ENCODE measurements at places on chromosomes 2 and 18. TPM values are rescaled to one million over a fixed set of nuclear protein-coding genes. Genes with fewer than 3 reads are reported as not detected.

The EFEMP1 gene
- total RNA-seq, result 4.1 TPM

The ACKR3 gene
- total RNA-seq, result 24.5 TPM

DNA sequence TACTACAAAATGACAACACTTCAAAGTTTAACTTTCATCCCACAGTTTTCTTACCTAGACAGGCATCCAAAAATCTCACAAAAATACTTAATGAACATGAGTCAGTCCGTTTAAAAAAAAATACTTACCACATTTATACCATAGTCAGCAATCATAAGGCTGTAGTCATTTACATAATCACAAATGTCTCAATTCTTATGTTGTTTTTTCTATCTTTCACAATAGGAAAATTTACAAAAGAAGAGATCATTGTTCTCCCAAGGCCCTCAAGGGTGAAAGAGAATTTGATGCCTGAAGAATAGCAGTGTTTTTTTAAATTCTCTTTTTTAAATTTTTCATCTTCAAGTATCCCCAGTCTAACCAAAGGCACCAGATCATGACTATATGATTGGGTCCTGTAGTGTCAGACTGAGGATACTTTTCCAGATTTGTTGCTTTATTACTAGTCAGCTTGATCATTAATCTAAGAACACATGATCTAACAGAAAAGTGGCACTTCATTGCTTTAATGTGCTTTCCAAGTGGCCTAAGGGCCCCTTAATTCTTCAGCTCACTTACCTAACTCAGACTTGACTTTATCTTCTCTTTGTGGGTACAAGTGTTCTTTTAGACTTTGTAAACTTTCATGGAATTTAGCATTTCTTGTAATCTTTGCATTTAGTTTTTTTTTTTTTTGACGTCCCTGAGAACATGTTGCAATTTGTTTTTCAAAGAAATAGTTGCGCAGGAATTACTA is 4.7 kb downstream of the SCYGR5 start:
- no peak overlapping the region for H3K4me3 ChIP-seq
- no peaks in the 10 kb centered on the region for H3K36me3 ChIP-seq
- no peaks in the 10 kb centered on the region for H3K27me3 ChIP-seq
- H3K27ac ChIP-seq, result no peak overlapping the region
- no peaks in the 10 kb centered on the region for H3K4me1 ChIP-seq
- no peak for DNase-seq

DNA sequence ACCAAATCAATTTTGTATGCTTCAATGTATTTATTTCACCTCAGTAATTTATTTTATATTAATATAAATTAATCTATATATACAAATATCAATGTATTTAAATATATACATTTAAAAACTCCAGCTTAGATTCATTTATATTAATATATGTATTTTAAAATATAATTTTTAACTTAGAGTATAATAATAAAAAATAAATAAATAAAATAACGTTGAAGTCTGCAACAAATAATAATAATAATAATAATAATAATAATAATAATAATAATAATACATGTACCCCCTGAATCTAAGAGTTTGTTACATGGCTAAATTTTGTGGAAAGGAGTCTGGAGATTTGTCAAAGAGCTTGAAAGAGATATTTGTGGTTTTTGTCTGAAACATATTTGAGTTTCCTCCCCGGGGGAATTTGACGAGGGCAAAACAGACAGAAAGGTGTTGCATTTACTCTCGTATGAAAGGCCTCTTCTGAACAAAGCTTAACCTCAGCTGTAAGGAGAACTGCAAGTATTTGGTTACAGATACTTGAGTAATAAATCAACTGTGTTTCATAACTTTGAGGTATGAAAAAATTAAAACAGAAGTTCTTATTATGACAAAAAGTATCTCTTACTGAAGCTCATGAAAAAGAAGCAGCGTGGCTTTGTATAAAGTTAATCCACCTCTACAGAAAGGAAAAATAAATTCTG is 93.4 kb downstream of the CDH19 start:
- H3K4me3 ChIP-seq, result no peak overlapping the region
- no peaks in the 10 kb centered on the region for H3K27me3 ChIP-seq
- no peak overlapping the region for H3K27ac ChIP-seq
- no peak for DNase-seq

The AQP12A gene
- not detected for total RNA-seq

- H3K27me3 ChIP-seq, result peaks cover 28% of the 10 kb centered on the region
- H3K27ac ChIP-seq, result no peak overlapping the region
- no peaks in the 10 kb centered on the region for H3K36me3 ChIP-seq
Measured at GRCh38 chr2:236507393-236508085, 62.1 kb upstream of the ACKR3 start.

The CD226 gene
- total RNA-seq, result 0.40 TPM

DNA sequence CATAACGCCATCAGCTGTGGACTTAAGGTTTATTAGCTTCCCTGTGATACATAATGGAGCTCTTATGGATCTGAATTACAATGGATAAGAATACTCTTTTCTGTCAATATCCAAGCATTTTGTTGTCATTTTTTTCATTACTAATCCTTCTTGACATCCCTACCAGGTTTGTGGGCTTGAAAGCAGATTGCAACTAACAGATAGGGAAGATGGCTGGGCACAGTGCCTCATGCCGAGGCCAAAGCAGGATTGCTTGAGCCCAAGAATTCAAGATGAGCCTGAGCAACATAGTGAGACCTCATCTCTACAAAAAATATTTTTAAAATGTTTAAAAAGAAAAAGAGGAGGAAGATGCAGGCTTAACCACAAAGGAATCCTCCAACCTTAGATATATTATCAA is 42.4 kb downstream of the ASXL2 start:
- H3K4me1 ChIP-seq, result peaks cover 5% of the 10 kb centered on the region
- H3K36me3 ChIP-seq, result peaks cover 18% of the 10 kb centered on the region
- H3K4me3 ChIP-seq, result no peak overlapping the region
- no peak for DNase-seq

DNA sequence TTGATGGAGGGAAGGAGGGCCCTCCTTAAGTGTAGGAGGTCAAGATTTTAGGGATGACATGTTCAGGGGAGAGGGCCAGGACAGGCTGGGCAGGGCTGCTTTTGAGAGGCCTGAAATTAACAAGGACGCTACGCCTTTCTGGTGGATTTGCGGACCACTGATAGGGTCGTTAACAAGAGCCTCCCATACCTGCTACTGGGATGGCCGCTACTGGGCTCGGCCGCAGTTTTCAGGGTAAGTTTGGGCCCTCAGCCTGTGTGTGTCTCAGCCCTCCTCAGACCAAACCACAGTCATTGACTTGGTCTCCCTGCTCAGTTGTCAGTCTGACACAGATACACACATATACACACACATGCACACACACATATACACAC is 180.9 kb downstream of the SMAD2 start:
- H3K4me1 ChIP-seq, result no peaks in the 10 kb centered on the region
- H3K27me3 ChIP-seq, result peaks cover 47% of the 10 kb centered on the region
- H3K4me3 ChIP-seq, result no peak overlapping the region
- no peak for DNase-seq
- no peaks in the 10 kb centered on the region for H3K36me3 ChIP-seq

- DNase-seq, result no peak
- no peak overlapping the region for H3K4me3 ChIP-seq
- no peaks in the 10 kb centered on the region for H3K36me3 ChIP-seq
- H3K27me3 ChIP-seq, result no peaks in the 10 kb centered on the region
Measured at GRCh38 chr2:81073412-81073811, 768.9 kb upstream of the LRRTM1 start.

DNA sequence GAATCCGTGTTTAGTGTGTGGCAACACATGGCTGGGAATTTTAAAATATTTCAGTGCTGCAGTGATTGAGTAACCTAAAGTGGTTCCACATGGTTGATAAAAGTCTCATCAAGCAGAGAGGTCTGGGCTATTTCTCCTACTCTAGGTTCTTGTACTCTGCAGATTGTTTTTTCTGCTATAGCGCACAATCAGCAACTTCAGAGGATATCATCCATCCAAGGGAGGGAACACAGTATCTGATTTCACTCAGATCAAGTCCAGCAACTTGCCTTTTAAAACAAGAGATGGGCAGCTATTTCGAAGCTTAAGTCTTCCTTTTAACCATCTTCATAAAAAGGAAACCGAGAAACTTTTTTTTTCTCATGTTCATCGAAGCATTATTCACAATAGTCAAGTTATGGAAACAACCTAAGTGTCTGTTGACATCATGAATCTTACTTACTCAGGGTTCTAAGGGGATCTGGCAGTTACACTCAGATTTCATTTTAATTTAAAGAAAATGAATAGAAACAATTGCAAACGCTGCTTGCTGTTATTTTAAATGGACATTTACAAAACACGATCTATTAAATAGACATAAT is 172.7 kb upstream of the TRIB2 start:
- H3K4me3 ChIP-seq, result no peak overlapping the region
- no peaks in the 10 kb centered on the region for H3K4me1 ChIP-seq
- DNase-seq, result no peak
- H3K36me3 ChIP-seq, result no peaks in the 10 kb centered on the region
- H3K27me3 ChIP-seq, result no peaks in the 10 kb centered on the region

The ICOS gene
- total RNA-seq, result not detected

- peaks cover 15% of the 10 kb centered on the region for H3K36me3 ChIP-seq
- no peak overlapping the region for H3K27ac ChIP-seq
Measured at GRCh38 chr2:226796840-226797288, 2.8 kb downstream of the IRS1 start.

The CENPA gene
- total RNA-seq, result 34.5 TPM

The G6PC2 gene
- not detected for total RNA-seq

The ORC2 gene
- total RNA-seq, result 40.3 TPM

DNA sequence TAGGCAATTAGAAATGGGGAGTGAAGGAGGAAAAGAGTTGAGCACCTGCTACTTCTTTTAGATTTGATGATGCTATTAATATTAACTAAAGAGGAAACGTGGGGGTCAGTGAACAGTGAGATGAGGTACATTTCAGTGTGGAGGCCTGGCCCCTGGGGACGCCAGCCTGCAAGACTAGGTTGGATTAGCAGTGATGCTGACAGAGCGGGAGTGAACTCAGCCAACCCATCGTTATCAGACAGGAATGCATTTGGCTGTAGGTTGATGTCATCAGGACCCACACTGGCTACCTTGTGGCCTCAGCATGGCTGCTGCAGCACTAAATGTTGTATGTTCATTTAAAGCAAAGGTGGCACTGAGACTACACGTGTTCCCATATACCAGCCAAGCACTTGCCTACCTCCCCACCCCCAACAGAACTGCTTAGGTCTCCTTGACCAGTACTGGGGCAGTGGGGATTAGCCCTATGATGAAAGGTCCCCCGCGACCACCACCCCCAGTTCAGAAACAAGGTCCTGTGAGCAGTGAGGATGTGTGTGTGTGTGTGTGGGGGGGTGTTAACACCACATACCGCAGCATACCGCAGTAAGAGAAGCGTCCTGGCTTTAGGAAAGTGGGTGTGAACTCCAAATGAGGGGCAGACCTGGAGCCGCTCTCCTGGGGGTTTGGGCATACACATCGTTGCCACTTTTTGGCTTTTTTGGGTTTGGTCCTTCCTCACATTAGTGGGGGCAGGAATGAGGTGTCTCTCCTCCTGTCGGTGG is 26.0 kb downstream of the DGKD start:
- H3K27ac ChIP-seq, result no peak overlapping the region
- H3K4me3 ChIP-seq, result no peak overlapping the region
- H3K36me3 ChIP-seq, result peaks cover 3% of the 10 kb centered on the region
- peaks cover 26% of the 10 kb centered on the region for H3K4me1 ChIP-seq
- DNase-seq, result no peak

DNA sequence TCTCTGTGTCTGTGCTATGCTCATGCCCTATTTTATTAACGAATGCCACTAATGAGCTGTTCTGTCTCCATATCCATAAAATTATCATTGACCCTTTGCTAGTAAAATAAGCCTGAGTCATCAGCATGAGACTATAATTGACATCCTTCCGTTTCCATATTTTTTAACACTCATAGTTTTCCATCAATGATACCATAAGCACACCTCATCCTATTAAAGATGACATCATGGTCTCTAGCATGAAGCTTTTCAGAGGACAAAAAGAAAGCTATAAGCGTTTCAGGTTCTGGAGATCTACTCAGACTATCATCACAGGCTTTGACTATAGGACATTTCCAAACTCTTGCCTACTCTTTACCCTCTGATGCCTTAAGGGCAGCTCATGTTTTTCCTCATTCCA is 1.2 kb upstream of the DSC2 start:
- no peaks in the 10 kb centered on the region for H3K36me3 ChIP-seq
- H3K27me3 ChIP-seq, result peaks cover 31% of the 10 kb centered on the region
- H3K4me3 ChIP-seq, result peak overlapping the region; percentile 56
- DNase-seq, result no peak
- no peak overlapping the region for H3K27ac ChIP-seq
- peaks cover 24% of the 10 kb centered on the region for H3K4me1 ChIP-seq

The SERPINB12 gene
- total RNA-seq, result not detected

DNA sequence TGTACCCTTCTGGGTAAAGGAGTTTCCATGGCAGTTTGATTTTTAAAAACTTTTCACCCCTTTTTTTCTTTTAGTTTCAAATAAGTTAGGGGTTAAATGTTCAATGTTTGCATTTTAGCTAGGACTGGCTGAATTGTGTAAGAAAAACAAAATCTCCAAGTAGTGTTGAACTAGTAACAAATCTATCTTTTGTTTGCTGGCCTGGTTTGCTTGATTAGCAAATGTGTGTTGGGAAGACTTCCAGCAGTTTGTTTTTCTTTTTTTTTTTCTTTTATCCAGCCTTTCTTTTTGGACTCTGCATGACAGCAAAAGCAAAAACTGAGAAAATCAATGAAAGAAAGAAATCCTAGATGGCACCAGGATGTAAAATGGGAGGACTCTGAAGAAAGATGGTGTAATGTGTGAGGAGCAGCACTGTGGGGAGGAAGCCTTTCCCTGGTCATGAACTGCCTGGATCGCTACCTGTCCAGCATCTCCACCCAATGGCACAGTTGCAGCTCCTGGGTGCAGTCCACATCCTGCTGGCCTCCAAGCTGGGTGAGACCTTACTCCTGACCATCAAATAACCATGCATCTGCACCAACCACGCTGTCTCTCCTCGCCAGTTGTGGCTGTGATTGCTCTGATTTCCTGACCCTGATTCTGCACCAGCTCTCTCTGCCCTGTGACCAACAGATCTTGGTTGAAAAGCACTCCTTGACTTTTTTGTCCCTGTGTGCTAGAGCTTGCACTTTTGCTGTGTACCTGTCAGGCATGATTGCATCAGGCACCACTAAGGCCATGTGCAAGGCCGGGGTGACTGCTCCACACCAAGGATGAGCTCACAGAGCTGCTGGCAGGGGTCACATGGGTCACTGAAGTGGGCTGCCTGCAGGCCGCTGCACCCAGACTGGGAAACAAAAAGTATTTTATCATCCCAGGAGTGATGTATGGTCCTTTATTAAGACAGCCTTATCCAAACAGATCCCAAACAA is 71.2 kb upstream of the ZNF236 start:
- DNase-seq, result no peak
- H3K4me3 ChIP-seq, result no peak overlapping the region
- no peak overlapping the region for H3K27ac ChIP-seq
- no peaks in the 10 kb centered on the region for H3K27me3 ChIP-seq
- peaks cover 19% of the 10 kb centered on the region for H3K36me3 ChIP-seq
- no peaks in the 10 kb centered on the region for H3K4me1 ChIP-seq

The ARID5A gene
- 12.0 TPM for total RNA-seq

The TFCP2L1 gene
- total RNA-seq, result not detected

DNA sequence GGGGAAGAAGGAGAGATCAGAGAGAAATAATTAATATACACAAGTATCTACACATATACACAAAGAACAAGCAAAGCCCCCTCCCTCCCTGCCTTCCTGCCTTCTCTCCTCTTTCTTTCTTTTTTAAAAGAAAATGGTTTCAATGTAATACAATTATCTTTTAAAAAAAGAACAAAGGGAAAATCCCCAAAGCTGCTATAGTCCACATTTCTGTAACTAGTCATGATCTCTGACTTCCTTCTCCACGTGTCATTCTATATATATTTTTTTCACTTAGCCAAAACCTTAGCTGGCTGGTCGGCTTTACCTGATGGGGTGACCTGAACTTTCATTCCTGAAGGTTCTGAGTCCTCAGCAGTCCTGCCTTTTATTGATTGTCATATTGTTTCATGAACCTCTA is 44.3 kb downstream of the MAP3K20 start:
- H3K4me3 ChIP-seq, result no peak overlapping the region
- peaks cover 20% of the 10 kb centered on the region for H3K36me3 ChIP-seq
- no peaks in the 10 kb centered on the region for H3K4me1 ChIP-seq
- H3K27me3 ChIP-seq, result no peaks in the 10 kb centered on the region

Measured in neural crest cell (in vitro differentiated cells).